ENCODE measurements at places on chromosomes 2 and 18.

DNA sequence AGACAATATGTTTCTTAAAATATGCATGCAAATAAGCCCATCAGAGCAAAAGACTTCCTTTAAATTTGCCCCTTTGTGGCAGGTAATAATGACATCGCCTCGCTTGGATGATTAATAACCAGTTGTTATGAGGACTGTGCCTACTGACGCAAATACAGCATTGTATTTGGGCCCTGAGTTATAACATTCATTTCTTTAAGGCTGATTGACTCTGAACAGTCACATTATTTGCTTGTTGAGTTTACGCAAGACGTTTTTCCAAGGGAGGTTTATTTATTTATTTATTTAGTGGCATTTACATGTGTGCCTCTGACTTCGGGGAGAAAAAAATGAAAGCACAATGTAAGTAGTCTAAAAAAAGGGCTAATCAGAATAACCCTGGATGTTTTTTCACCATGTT, 88.3 kb downstream of the SLC8A1 start:
- no peak for DNase-seq

DNA sequence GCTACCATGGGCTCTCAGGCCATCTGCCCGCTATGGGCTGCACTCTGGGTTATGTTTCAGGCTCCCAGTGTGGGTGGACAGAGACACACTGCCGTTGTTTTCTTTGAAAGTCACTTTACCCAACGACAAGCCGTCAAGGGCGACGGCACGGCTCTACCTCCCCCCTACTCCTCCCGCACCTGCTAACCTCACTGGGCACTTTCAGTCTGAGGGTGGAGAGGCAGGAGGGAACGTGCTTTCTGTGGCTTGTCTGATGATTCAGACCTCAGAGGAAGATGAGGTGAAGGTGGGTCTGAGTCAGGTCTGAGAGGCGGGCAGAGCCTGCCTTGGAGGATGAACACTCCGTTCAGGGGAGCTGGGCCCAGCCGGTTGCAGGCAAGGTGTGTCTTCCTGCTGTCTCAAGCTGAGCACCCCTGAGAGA, 147.6 kb upstream of the HDAC4 start:
- no peak for DNase-seq

GRCh38 chr2:62577994-62578781, 72.2 kb upstream of the TMEM17 start:
- DNase-seq, result no peak

DNA sequence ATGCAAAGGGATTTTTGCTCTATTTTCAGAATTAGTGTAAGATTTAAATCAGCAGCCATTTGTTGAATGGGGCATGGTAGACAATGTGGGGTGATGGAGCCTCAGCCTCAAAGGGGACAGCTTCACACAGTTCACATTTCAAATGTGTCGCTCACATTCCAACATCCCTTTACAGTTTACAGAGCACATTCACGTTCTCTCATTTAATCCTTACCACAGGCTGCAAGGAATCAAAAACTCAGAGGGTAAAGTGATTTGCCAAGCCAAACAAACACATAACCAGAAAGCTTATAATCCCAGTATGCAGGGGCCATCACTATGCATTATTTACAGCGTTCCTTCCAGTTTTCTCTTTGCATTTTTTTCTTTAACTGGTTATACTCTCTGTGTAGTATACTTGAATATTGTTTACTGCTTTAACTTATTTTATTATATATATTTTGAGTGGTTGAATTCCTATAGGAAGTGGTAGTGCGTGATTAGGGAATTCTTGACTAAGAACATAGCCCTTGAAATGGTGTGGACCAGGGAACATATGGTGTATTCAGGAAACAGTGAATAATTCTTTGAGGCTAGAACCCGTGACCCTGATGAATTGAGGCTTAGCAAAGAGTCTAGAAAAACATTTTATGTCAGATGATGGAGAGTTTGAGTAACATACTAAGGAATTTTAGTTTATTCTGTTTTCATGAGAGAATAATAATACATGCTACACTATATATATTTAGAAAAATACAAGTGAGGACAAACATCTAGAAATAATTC, 18.1 kb upstream of the TAF1B start:
- no peak for DNase-seq

DNA sequence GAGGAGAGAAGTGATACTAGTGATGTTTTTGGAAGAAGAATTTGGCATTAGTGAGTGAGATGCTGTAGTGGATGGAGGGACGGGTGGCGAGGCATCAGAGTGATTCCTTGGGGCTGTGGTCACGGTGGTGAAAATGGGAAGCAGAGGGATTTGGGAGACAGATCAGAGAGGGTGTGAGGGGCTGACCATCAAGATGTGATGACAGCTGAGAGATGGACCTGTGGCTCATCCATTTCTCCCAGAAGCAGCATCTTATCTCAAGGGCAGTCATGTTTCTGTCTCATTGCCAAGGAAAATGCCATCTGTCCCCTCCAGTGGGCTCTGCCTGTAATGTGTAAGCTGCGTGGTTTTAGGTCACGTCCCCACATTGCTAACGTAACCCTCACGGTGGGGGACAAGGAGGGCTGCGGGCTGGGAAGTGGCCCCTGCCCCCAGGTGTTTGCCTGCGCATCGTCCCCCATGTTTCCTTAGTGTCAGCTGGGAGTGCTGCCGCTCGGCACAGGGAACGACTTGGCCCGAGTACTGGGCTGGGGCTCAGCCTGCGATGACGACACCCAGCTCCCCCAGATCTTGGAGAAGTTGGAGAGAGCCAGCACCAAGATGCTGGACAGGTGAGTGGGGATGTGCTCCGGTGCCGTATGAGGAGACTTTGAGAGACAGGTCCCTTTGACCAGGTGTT, 91.0 kb downstream of the DGKD start:
- DNase-seq, result no peak

GRCh38 chr2:114610677-114611076, 168.2 kb downstream of the DPP10 start:
- no peak for DNase-seq

DNA sequence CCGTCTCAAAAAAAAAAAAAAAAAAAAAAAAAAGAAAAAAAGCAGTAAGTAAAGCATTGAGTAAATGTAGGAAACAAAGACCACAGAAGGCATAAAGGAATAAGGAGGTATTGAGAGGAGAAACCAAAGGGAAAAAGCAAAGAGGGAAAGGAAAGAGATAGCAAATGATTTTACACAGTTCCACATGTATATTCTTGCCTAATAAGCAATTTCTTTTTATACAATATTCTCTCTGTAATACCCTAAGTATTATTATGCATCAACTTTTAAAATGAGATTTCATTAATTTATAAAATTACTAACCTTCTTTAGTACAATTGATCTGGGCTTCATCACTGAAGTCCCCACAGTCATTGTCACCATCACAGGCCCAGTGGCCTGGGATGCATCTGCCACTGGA, 1180.9 kb downstream of the LRP1B start:
- no peak for DNase-seq

- DNase-seq, result no peak
Measured at GRCh38 chr2:128301501-128301966, 17.1 kb downstream of the HS6ST1 start.

GRCh38 chr2:219182331-219183150, 4.5 kb downstream of the RETREG2 start:
- peak; percentile 64 for DNase-seq

GRCh38 chr2:24754985-24755705, 38.0 kb downstream of the PTRHD1 start:
- DNase-seq, result no peak

GRCh38 chr2:6917071-6917760, at the start of gene RNF144A:
TSS of gene RNF144A (plus strand) at chr2:6917412. CDS start at chr2:6996927, 79,515 bp downstream.
- no peak for DNase-seq

DNA sequence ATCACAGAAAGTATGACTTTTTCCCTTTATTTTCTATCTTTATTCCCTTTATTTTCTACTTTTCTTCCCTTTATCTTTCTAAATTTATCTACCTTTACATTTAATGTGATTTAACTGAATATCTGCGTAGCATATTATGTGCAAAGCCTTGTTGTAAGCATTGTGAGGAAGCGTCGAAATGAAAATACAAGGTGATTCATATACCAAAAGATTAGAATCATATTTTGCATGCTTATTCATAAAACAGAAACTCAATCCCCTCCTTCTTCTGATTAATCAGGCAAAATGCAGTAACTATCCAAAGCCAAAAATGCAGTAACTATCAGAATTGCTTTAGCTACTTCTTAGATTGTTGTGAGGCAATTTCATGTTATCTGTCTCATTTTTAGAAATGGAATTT, 393.0 kb downstream of the CDH19 start:
- no peak for DNase-seq

DNA sequence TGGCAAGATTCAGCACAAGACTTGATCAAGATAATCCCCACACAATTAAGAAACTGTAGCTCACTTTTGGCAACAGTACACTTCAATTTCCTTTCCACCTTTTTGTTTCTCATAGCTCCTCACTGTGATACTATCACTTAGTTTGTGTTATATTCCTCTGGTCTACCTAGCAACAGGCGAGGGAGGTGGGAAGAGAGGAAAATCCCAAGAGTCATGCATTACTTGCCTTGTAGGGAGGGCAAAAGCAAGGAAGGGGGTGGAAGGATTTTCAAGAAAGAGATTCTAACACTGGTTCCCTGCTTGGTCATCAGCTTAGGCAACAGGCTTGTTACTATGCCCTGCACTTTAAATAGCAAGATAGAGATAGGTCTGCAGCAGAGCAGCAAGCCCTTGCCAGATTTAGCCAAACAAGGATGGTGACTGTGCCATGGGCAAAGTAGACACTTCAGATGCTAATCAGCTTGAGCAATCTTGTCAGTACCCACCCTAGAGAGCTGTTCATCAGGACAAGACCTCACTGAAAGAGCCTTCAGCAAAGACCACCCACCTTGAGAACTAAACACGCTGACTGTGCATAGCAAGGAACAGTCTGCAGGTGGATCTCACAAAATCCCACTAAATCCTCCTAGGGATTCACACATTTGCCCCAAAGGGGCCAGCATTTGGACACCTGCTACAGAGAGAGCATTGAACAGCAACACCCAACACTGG, 134.6 kb downstream of the MBD2 start:
- no peak for DNase-seq

DNA sequence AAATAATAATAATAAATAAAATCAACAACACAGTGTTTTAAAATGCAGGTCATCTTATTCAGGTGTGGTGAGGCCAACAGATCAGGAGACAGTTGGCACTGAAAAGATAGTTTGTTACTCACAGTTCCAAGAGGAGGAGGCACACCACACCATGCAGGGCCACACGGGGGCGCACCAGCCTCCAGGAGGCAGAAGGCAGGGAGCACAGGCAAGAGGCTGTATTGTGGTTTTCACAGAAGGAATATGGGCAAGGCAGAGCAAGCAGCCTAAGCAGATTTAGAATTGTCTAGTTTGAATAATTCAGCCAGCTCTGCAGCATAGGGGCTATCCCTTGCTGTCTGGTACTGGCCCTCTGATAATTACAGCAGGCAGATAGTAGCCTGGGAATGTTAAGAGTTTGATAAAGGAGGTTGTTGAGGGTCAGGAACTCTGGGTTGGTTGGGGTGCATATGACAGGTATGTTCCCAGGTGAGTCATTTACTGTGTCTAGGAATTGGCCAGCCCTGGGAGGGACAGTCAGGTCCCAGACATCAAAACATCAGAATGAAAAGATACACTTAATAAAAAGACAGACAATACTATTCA, 31.3 kb downstream of the KIAA2012 start:
- DNase-seq, result no peak

GRCh38 chr2:237057893-237058300, 27.8 kb upstream of the COPS8 start:
- DNase-seq, result no peak

GRCh38 chr2:202705446-202706020, 70.8 kb downstream of the FAM117B start:
- DNase-seq, result no peak

- no peak for DNase-seq
Measured at GRCh38 chr2:142220901-142221300, 90.1 kb upstream of the LRP1B start.

GRCh38 chr2:209191139-209191538, 232.7 kb upstream of the MAP2 start:
- DNase-seq, result no peak

- DNase-seq, result no peak
Measured at GRCh38 chr2:191463790-191464189, 214.1 kb upstream of the NABP1 start.

GRCh38 chr2:8453904-8454302, 228.0 kb upstream of the ID2 start:
- no peak for DNase-seq

- DNase-seq, result no peak
Measured at GRCh38 chr2:120587279-120587996, 148.2 kb upstream of the GLI2 start.

- no peak for DNase-seq
Measured at GRCh38 chr2:100639588-100640390, 77.0 kb downstream of the PDCL3 start.

- DNase-seq, result no peak
Measured at GRCh38 chr2:106575955-106576354, 88.8 kb downstream of the CD8B2 start.

- DNase-seq, result peak; percentile 19
Measured at GRCh38 chr2:47190188-47190881, 35.2 kb upstream of the STPG4 start.

All from esophagus muscularis mucosa (tissue), 4 donors.